Adrenal gland (tissue), 19 donors: ENCODE measurements at places on chromosomes 2 and 18. TPM values are rescaled to one million over a fixed set of nuclear protein-coding genes. Genes with fewer than 3 reads are reported as not detected.

- no peak for DNase-seq
Observed at GRCh38 chr18:3985020-3985419, 470.1 kb downstream of the DLGAP1 start.

GRCh38 chr2:215425021-215425782 is 10.7 kb downstream of the FN1 start:
- DNase-seq, result no peak

DNA sequence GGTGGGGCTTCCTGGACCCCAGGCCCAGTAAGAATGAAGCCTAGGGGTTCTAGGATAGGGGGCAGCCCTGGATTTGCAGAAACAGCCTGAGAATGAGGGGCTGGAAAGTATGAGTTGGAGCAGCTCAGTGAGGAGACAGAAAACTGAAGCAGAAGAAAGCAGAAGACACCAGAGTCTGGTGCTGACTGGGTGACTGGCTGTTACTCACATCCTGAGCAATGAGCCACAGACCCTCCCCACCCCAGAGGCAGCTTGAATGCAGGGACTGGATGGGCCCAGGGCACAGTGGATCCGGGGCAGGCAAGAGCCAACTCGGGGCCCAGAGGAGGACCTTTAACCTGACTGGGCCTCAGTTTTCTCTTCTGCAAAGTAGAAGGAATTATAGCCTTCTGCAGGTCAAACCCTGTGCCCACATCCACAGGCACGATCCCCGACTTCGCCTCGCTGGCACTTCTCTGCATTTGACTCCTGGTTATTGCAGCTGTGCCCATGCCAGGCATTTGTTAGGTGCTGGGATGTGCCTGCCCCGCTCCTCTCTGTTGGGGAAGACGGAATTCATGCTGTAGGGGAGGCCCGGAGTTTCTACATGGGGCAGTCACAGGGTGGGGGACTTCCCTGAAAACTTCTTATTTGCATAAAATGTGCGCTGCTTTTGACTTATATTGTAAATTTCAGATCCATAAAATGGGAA is 8.5 kb downstream of the STEAP3 start:
- no peak for DNase-seq

DNA sequence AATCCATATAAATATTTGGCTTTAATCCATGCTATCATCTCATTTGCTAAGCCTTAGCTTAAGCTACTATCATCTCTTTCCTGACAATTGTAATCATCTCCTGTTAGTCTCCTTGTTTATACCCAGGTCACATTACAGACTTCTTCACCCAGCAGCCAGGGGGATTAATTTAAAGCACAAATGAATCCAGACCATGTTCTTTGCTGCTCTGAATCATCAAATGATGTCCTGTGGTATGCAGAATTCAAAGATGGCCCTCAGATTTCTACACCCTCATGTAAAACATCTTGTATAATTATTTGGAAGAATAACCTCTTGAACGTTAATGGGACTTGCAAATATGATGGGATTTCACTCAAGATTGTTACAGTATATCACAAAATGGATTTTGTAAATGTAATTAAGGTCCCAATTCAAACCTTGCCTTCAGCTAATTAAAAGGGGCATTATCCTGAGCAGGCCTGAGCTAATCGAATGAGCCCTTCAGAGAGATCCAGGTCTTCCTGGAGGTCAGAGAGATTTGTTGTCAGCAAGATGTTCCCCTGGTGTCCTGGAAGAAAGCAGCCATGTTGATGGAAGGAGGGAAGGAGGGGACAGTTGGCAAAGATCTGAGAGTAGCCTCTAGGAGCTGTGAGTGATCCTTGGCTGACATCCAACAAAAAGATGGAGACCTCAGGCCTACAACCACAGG is 241.1 kb upstream of the MMADHC start:
- no peak for DNase-seq

DNA sequence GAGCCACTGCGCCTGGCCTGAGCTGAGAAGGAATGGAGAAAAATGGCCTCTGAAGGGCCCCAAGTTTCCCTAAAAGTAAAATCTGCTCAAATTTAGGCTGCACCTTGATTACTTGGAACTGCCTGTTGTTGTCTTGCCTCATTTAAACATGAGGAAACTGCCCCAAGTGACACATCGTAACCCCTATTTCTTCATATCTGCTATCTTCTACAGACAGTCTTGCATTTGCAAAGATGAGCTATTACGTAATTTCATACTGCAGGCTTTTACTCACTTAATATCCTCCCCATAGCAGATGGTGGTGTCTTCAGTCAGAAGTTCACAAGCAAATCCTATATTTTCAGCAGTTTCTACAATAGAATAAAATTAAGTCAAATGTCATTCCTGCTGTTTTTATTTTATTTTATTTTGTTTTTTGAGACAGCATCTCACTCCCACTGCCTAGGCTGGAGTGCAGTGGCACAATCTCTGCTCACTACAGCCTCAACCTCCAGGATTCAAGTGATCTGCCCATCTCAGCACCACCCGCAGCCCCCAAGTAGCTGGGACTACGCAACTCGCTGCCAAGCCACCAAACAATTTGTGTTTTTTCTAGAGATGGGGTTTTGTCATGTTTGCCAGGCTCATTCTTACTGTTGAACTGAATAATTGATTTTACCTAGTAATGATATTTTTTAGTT is 45.3 kb upstream of the NARS1 start:
- peak; percentile 30 for DNase-seq

GRCh38 chr2:146677280-146677679 is 1167.5 kb upstream of the ACVR2A start:
- DNase-seq, result no peak

Gene CNRIP1
- total RNA-seq, result 13.0 TPM

Gene ITM2C
- 107 TPM for total RNA-seq

Gene TWIST2
- total RNA-seq, result 3.3 TPM
